ENCODE measurements at places on chromosomes 13 and 19.

DNA sequence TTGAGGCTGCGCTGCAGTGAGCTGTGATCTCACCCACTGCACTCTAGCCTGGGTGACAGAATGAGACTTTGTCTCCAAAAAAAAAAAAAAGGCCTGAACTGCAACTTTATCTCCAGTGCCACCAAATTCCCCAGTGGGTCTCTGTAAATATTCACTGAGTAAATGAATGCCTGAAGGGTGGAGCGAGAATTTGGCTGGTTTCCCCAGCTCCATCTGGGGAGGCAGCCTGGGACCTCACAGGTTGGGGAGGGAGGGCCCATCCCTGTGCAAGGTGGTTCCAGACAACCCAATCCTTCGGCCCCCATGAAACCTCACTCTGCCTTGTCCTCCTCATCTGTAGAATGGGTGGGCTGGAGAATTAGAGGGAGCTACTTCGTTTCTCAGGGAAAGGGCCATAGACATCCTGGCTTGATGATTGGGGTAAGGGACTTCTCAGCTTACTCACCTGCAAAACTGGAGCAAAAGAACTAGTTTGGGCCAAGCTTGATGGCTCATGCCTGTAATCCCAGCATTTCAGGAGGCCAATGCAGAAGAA, 4.2 kb upstream of the PKN1 start:
- DNase-seq: no peak

DNA sequence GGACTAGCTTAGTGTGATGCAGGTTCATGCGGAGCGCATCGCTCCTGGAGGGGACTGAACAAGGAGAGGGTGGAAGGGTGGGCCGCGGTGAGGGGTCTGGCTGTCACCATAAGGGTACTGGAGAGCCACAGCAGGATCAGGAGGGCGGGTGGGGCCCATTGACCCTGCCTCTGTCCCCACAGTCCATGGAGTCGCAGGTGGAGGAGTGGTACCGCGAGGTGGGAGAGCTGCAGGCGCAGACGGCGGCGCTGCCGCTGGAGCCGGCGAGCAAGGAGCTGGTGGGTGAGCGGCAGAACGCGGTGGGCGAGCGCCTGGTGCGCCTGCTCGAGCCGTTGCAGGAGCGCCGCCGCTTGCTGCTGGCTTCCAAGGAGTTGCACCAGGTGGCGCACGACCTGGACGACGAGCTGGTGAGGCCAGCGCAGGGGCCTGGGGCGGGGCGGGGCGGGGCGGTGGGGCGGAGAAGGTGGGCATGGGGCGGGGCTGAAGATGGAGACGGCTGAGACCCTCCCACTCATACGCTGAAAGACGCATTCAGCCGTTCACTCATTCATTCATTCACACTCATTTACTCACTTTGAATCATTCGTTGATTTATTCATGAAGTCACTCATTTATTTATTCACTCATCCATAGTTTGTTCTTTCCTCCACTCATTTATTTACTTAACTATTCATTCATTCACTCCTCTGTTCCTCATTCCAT, 27.5 kb upstream of the SHKBP1 start:
- DNase-seq: no peak

- no peak for DNase-seq
Observed at GRCh38 chr19:44846455-44847143, 502 bp downstream of the NECTIN2 start.

DNA sequence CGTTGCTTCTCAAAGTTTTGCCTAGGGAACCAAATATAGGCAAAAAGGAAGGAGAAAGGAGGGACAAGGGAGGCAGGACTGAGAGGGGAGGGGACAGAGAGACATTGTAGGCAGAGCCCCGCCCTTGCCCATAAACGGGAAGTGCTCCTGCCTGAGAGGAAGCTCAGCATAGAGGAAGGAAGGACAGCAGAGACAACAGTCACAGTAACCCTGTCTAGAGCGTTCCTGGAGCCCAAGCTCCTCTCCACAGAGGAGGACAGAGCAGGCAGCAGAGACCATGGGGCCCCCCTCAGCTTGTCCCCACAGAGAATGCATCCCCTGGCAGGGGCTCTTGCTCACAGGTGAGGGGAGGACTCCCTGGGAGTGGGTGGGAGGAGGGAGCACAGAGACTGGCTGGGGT, at the start of gene CEACAM21:
TSS of gene CEACAM21 (plus strand) at position 169 of the 400 bp plus-strand sequence. CDS start at position 278, 109 bp downstream.
- no peak for DNase-seq

DNA sequence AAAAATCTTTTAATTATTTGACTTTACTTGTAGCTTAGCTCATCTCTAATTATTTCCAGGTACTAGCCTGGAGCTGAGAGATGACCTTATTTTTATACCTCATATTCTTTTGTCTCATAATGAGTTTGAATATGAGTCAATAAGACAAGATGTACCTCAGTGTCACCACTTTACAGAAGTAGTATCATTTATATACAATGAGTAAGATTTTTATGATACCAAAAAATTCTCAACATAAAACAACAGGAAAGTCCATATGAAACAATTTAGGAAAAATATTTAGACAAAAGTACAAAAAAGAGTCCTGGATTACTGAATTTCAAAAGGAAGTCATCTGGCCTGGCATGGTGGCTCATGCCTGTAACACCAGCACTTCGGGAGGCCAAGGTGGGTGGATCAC, 21.4 kb upstream of the USP12 start:
- no peak for DNase-seq

GRCh38 chr19:33310606-33311325, 8.4 kb upstream of the CEBPA start:
- no peak for DNase-seq

DNA sequence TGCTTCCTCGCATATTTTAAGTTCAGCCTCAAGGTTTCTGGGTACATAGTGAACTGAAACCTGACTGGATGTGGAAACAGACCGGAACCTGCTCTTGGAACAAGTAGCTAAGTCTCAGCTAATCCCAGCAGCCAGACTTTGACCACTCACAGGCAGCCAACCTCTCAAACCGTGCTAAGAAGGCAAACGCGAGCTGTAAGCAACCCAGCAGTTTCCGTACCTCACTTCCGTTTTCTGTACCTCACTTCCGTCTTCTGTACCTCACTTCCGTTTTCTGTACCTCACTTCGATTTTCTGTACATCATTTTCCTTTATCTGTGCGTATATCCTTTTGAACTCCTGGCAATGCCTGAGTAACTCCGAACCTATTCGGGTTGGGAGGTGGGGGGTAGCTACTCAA, 96.8 kb downstream of the SUCLA2 start:
- DNase-seq: no peak

- no peak for DNase-seq
Observed at GRCh38 chr13:21015284-21015683, 46.1 kb downstream of the LATS2 start.

DNA sequence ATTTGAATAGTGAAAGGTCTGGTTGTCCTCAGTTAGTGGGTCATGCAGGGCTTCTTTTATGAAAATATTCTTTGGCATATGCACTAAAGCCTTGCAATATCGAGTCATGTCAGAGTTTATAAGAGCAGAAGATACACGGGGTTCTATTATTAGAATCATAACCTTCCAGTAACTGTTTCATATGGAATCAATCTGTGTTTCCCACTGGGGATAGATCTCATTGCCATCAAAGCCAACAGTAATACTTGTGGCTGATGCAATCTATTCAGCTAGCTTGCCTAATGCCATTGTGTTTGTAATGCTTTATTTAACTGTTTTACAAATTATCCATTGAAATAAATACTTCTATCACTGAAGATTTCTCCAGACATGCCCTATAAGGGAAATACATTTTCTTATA, 746.9 kb upstream of the PCDH9 start:
- no peak for DNase-seq

GRCh38 chr13:97335488-97336134, 98.4 kb upstream of the RAP2A start:
- DNase-seq: no peak

- DNase-seq: no peak
Observed at GRCh38 chr19:53374743-53375142, 9.2 kb downstream of the ZNF525 start.

DNA sequence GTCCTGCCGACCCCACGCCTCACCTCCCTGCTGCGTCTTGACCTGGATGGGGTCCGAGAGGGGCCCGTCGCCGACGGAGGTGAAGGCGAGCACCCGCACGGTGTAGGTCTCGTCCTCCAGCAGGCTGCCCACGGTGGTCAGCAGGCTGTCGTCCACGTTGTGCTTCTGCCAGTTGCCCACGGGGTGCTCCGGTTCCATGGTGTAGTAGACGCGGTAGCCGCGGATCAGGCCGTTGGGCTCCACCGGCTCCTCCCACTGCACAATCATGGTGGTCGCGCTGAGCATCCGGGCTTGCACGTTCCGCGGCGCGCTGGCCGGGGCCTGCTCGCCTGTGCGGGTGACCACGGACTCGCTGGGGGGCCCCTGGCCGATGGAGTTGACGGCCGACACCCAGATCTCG, 96.7 kb downstream of the PTPRS start:
- no peak for DNase-seq

DNA sequence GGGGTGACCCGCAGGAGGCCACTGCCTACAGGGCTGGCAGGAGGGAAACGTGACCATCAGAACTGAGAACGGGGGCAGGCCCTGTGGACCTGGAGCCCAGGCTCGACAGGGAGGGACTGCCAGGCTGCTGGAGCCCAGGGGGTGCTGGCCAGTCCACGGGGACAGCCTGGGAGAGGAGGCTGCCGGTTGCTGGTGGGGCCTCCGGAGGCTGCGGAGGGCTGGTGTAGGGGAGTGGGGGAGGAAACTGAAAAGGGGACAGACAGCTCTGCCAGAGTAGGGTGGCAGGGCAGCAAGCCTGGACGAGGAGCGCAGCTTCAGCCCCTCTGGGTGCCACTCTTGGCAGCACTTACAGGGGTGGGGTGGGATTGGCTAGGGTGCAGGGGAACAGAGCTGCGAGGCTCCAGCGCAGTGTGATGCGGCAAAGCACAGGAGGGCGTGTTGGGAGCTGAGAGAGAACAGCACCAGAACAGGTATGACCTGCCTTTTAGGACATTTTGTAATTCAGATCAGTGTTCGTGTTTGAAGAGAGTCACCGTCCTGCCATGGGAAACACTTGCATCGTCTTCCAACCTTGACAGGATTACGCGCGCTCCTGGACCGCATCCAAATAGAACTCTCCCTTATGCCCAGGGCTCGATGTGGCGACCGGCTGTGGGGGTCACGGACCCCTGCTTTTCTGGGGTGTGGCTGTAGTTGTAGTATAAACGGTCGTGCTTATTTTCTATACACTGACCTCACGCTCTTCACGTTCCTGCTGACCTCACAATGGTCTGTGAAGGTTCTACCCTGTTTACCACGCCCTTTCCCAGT, 19.9 kb upstream of the ARHGEF7 start:
- DNase-seq: no peak

- DNase-seq: no peak
Observed at GRCh38 chr13:99357131-99357596, 50.0 kb upstream of the GPR183 start.

GRCh38 chr19:1449467-1450442, at the start of gene APC2:
Gene APC2, plus strand, starts transcription at chr19:1450121. Its CDS starts 2,881 bp downstream, at chr19:1453002.
- DNase-seq: no peak

- DNase-seq: no peak
Observed at GRCh38 chr13:78383071-78383484, 220.3 kb downstream of the POU4F1 start.

- DNase-seq: no peak
Observed at GRCh38 chr19:18418483-18419194, 559 bp upstream of the SSBP4 start.

GRCh38 chr13:28423010-28423409, 71.9 kb downstream of the FLT1 start:
- no peak for DNase-seq

DNA sequence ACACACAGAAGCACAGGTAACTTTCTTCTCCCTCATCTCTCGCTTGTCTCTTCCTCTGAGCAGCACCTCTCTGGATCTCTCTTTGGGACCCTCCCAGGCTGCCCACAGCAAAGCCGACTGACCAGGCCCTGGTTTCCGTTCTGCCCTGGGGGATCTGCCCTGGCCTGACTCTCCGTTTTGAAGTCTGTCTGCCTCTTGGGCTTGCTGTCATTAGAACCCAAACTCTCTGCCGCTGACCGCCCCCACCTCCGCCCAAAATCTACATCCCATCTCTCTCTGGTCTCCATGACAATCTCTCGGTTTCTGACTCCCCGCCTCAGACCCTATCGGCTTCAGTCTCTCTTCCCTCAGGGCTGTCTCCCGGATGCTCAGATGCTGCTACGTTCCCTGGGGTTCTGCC, 6.9 kb downstream of the KCNC3 start:
- no peak for DNase-seq

GRCh38 chr13:93378184-93378583, 151.6 kb downstream of the GPC6 start:
- no peak for DNase-seq

DNA sequence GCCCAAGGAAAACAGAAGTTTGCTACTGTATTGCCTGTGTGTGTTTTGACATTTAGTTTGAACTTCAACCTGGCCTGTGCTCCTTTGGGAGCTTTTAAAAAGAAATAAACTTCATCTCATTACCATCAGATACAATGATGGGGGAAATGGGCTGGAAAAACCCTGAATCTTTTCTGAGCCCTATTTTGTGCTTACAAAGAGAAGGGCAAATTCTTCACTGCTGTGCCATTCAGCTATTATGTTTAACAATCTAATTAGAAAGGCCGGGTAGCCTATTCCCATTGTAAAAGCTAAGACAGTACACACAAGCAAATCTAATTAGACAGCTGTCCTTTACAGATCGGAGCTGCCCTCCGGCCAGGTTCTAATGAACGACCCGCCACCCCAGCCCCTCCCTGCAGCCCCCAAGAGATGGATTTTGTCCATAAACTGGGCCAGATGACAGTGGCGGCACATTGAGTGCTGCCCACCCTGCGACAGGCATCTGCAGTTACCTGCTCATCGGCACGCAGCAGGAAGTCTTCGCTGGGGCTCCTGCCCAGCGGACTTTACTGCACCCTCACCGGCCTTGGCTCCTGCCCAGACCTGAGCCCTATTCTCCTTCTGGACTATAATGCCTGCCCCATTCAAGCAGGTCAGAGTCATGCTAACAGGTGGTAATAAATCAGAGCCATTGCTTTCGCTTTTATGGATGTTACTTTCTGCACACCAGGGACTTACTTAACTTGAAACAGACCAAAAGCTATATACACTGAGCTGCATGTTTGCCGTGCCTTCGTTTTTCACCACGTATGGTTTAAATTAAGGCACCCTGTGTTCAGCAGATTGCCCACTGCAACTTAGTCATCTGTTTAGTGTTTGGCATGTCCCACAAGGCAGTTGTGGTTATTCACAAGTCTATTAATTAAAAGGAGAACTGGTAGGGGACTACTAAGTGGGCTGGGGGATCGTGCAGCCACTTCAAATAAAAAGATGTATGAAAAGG, 549.6 kb downstream of the FGF9 start:
- no peak for DNase-seq

GRCh38 chr13:71677124-71677523, 189.9 kb downstream of the DACH1 start:
- no peak for DNase-seq

DNA sequence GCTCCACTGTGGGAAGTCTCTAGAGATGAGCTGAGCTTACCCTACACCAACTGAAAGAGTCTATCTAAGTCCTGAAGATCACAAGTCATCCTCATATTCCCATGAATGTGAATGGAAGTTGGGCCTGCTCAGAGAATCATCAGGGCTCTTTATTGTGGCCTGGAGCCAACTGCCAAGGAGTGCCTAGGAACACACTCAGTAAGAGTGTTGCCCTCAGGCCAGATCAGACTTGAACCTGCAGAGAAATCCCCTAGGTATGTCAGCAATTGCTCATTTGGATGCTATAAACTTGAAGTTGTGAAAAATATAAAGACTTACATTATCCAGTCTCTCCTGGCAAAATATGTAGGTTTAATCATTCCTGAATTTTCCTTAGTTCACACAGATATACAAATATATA, 1070.2 kb downstream of the EFNB2 start:
- no peak for DNase-seq

Measured in thoracic aorta (tissue), 2 donors.